Hematopoietic multipotent progenitor cell (in vitro differentiated cells): ENCODE measurements at places on chromosomes 7 and 10.

DNA sequence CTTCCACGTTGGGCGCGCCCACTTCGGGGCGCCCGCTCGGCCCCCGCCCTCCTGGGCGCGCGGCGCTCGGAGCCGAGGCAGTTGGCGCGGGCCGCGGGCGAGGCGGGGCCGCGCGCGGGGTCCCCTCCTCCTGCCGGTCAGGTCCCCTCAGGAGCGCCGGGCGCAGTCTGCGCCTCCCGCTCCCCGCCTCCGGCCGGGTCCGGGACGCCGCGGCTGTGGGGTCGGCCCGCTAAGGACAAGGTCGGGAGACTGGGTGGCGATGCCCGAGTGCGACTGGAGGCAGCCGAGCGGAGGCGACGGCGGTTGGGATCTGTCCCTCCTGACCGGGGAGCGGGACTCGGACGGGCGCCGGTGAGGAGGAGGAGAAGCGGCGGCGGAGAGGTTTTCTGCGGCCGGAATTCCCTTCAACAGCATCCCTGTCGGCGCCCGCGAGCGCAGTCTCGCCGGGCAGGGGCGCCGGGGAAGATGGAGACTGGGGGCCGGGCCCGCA lies at the start of gene ATRNL1:
TSS of gene ATRNL1 (plus strand) at position 80 of the 490 bp plus-strand sequence. CDS start at position 466, 386 bp downstream.
- DNase-seq, result no peak

- peak; percentile 82 for DNase-seq
These were observed 593 bp upstream of the ADRA2A start for GRCh38 chr10:111076191-111076681.

DNA sequence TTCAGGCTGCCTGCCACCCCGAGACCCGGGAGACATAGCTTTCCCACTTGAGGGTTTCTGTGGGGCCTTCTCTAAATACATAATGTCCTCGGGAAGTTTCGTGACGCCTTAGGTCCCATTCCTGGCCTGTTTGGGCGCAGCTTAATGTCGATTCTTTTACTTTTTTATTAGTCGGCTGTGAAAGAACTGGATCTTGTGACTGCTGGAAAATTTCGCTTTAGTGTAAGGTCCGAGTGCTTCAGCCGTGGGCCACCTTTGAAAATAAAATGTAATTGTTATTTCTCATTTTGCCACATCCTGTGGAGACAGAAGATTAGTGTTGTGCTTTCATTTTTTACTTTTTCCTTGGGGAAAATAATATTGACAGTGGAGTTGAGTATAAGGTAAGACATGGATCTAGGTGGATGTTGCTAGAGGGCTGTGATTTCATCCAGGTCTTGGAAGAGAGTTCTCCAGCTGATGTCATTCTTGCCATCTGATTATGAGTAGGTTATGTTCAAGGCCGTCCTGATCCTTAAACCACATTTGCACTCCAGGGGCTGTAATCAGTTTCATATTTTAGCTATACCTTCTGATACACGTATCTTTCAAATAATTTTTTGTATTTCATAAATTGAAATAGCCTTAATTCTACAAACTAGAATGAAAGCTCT lies 830 bp downstream of the RAB18 start:
- DNase-seq, result no peak

- DNase-seq, result no peak
These were observed 3.1 kb upstream of the C10orf90 start for GRCh38 chr10:126673565-126673964.

- no peak for DNase-seq
These were observed 163.2 kb upstream of the PRR15 start for GRCh38 chr7:29400437-29400836.

GRCh38 chr10:29446327-29446726 lies 157.5 kb downstream of the LYZL1 start:
- DNase-seq, result no peak

- no peak for DNase-seq
These were observed 10.2 kb downstream of the ZC3HAV1 start for GRCh38 chr7:139099172-139099947.

GRCh38 chr7:47571331-47572093 lies 10.4 kb downstream of the TNS3 start:
- peak; percentile 86 for DNase-seq

DNA sequence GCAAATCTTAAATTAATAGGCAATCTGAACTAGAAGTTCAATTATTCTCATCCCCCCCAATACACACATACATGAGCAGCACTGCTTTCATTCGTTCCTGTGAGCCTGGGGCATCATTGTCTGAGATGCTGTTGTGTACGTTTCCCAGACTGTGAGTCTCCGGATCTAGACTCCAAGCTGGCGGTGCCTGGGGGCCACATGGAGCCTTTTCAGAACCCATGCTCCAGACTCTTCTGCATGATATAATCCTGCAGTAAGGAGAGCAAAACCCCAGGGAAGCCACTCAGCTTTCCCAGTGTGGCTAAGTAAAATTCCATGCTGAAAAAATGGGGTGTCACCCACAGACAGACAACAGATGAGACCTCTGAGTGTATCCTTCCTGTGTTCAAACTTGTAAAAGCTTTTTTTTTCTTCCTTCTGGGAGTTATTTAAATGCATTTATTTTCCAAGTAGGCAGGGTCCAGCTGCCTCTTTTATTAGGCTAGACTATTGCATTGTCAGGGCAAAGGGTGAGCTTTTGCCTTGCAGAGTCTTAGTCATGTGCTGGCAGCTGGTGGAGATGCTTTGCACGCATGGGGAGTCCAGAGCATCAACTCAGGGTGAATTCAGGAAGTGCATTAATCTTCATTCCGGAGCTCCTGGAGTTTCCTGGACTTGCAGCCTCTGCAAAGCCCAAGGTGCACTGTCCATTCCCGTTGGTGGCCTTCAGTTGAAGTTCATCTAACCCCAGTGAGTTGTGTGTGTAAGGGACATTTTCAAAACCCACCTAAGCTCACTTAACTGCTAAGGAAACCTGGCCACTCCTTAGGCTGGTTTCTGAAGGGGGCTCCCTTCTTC lies 185.7 kb upstream of the ADO start:
- no peak for DNase-seq

GRCh38 chr7:47027695-47028240 lies 554.1 kb downstream of the TNS3 start:
- DNase-seq, result no peak

DNA sequence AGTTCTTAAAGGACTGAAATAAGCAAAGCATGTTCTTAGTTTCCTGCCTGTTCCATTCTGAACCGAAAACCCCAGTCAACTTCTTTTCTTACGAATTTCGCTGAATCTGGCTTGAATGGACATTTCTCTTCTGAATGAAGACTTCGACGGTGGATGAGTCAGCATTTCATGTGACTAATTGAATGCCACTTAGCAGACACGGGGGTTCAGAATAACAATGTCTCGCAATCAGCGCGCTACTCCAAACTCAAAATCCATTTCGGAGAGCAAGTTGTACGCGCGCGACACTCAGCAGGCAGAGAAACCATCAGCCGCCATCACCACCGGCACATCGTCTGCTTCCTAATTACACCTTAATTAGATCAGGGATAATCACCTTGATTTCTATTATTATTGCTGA lies 239.0 kb upstream of the KLF6 start:
- DNase-seq, result no peak

- no peak for DNase-seq
These were observed 4.0 kb downstream of the BAMBI start for GRCh38 chr10:28681291-28681763.

DNA sequence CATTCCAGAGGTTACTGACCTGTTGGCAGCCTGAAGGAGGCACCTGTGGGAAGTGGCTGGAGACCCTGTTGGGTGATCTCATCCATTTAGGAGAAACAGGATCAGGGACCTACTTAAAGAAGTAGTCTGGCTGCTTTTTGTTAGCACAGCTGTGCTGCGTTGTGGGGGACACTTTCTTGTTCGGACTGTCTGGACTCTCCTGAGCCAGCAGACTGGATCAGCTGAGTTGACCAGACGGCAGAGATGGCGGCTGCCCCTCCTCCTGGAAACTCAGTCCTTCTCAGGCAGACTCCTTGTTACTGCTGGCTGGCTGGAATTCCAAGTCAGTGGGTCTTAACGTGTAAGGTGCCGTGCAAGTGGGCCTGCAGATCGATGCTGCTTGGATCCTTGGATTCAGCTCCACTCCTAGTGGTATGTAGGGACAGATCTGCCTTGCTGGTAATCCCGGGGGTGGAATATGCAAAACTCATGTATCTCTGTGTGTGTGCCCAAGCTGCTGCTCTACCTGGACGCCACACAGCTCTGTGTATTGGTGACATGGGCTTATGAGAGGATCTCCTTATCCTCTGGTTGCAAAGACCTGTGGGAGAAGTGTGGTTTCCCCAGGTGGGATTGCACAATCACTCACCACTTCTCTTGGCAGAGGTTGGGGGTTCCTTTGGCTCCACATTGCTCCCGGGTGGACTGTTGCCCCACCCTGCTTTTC lies 87.3 kb downstream of the CCSER2 start:
- no peak for DNase-seq

DNA sequence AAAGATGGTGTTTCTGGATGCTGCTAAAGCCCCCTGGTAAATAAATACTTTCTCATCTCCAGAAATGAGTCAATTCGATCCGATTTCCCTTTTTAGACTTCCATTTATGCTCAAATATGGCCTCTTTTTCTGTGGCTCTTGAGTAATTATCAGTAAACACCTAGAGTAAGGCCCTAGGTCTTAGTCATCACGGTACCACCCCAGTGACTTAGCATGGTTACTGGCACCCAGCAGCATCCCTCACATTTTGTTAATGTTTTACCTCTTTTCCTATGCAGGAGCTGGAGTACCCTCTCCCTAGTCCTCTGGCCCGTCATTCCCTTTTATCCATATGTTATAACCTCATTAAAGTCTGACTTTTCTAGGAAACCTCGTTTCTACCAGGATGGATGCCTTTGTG lies 19.5 kb downstream of the CHN2 start:
- DNase-seq, result no peak

DNA sequence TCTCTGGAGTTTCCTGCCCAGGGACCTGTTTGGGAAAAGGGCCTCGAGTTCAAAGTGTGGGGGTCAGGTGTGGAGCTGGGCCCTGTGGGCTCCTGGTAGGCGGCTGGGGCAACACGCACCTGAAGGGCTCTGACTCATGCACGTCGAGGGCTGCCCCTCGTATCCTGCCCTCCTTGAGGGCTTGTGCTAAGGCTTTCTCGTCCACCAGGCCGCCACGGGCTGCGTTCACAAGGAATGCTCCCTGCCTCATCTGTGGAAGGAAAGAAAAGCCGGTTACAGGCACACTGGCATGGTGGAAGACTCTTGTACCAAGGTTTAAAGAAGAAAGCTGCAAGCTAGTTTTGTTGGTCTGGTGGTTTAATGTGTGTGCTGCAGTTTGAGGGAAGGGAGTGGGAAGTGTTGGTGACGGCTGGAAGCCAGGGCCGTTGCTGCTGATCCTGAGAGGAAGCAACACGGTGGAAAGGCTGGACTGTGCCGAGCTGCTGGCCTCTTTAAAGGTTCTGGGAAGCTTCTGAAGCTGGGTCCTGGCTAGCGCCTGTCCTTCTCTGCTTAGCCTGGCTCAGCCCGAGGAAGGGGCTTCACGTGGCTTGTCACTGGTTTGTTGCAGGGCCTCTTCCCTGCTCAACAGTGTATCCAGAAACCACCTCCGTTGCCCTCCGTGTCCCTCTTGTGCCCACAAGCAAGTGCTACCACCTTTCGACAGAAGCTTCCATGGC lies 52.0 kb downstream of the ZRANB1 start:
- no peak for DNase-seq

DNA sequence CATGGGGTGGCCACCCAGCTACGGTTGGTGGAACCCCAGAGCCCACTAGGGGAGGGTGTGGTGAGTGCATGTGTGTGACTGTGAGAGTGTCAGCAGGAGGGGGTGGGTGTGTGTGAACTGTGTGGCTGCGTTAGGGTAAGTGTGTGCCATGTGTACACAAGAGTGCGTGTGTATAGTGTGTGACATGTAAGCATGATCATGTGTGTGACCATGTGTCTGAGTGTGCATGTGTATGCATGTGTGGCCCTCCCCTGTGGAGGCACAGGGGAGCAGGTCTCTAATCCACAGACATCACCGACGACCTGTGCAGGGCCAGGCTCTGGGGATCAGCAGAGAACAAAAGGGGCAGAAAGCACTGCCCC lies 3.5 kb upstream of the CFAP46 start:
- no peak for DNase-seq

- DNase-seq, result no peak
These were observed 30.6 kb downstream of the MYL10 start for GRCh38 chr7:101598422-101598985.

- DNase-seq, result no peak
These were observed 7.8 kb downstream of the ATP6V0E2 start for GRCh38 chr7:149881328-149882247.

GRCh38 chr10:35428521-35428920 lies 92.2 kb downstream of the CCNY start:
- no peak for DNase-seq

GRCh38 chr7:81111358-81111757 lies 192.5 kb upstream of the SEMA3C start:
- DNase-seq, result no peak

DNA sequence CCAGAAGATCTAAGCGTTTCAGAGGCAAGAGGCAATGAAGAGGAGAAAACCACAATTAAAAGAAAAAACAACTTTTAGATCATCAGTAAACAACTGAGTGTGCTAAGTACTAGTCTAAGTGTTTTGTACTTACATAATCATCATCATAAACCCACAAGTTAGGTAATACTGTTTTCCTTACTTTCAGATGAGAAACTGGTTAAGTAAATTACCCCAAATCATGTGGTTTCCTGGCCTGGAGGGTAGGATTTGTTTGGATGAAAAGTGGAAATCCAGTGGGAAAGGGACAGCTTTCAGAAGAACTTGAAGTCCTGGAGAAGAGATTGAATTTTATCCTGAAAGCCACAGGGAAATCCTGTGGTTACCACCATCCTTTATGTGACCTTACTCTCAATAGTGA lies 463.3 kb downstream of the LRMDA start:
- DNase-seq, result no peak

DNA sequence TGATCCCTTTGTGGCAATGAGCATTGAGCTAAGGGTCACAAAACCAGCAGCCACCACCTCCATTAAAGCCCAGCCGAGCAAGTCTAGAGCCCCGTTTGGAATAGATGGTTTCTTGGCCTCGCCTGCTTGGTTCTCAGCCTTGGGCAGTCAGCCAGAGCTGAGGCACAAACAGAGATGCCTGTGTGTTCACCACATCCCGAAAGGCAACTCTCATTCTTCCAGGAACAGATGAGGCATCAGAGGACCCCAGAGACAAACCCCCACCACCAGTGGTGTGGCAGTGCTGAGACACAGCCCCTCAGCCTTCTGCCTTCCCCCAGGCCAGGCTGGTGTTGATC lies 203.3 kb upstream of the ZMIZ1 start:
- no peak for DNase-seq
